ENCODE measurements at places on chromosomes 6 and 20.
A peak's percentile ranks its signal among the peaks of the same experiment; 100 is the strongest.

DNA sequence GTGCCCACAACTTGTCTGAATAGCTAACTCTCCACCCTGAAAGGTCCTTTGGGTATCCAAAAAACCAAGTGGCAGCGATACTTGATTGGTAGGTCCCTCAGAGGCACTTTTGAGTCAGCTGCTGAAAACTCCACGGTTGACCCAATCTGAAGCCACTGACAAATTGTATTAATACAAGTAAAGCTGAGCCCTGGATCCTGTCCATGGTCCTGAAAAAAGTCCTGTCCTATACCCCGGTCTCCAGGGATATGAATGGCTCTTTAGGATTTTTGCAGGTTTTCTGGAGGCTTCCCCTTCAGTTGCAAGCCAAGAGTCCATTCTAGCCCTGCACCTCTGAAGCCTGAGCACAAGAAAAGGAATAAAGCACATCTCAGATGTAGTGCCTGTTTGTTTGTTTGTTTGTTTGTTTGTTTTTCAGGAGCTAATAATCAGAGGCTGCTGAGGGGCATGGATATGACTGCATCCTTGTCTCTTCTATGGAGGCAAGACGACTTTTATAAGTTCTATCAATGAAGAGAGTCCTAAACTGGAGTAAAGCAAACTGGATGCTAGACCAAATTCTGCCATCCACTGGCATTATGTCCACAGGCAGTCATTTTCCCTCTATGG, 1.7 kb upstream of the SLC12A5 start:
- H3K4me1 ChIP-seq: no peaks in the 10 kb centered on the region
- no peak for DNase-seq
- no peak overlapping the region for H3K27ac ChIP-seq
- H3K27me3 ChIP-seq: peaks cover 3% of the 10 kb centered on the region
- H3K4me3 ChIP-seq: no peak overlapping the region
- no peaks in the 10 kb centered on the region for H3K36me3 ChIP-seq

GRCh38 chr6:158861686-158862381, 42.7 kb upstream of the EZR start:
- H3K36me3 ChIP-seq: no peaks in the 10 kb centered on the region
- no peak overlapping the region for H3K4me3 ChIP-seq
- H3K27ac ChIP-seq: no peak overlapping the region

GRCh38 chr20:44819936-44820335, 9.6 kb upstream of the RIMS4 start:
- H3K27ac ChIP-seq: no peak overlapping the region
- no peaks in the 10 kb centered on the region for H3K36me3 ChIP-seq
- no peak overlapping the region for H3K4me3 ChIP-seq
- DNase-seq: no peak
- H3K4me1 ChIP-seq: no peaks in the 10 kb centered on the region

GRCh38 chr20:34999021-34999451, 43.4 kb downstream of the MYH7B start:
- no peak for DNase-seq
- H3K4me1 ChIP-seq: no peaks in the 10 kb centered on the region
- no peak overlapping the region for H3K4me3 ChIP-seq
- H3K27me3 ChIP-seq: no peaks in the 10 kb centered on the region

DNA sequence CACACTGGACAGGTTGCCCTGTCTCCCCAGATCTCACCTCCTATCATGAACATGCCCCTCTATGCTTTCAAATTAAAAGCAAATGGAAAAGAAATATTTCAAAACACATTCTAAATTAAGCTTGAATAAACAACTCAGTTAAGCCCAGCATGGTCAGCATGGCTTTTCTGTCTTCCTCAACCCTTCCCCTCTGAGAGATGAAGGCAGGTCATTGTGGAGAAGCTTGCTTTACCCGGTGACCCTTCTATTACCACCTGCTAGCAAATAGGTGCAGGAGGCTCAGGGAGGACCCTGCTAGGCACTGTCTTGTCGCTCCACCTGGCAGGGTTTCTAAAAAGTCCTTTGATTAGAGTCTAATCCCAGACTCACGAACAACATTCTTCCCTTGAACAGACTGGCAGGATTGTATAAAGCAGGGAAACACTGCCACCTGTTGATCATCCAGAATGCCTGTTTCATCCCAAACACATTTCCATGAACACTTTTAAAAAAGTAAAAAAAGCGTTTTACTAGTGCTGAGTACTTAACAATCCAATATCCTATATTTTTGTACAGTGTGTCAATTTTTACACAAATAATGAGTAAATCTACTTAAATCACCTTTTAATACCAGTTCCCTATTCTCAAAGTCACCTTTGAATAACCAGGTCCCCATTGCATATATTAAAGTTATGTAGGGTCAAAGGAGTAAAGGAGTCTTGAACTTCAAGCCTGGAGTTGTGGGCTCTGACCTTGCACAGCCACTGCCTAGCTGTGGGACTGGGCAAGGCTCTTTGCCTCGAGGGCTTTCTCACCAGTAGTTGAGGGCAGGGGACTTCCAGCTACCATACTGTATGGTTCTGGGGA, 75.5 kb downstream of the GPR6 start:
- no peak for DNase-seq
- no peaks in the 10 kb centered on the region for H3K27me3 ChIP-seq
- H3K4me3 ChIP-seq: no peak overlapping the region
- no peaks in the 10 kb centered on the region for H3K4me1 ChIP-seq
- H3K36me3 ChIP-seq: no peaks in the 10 kb centered on the region

DNA sequence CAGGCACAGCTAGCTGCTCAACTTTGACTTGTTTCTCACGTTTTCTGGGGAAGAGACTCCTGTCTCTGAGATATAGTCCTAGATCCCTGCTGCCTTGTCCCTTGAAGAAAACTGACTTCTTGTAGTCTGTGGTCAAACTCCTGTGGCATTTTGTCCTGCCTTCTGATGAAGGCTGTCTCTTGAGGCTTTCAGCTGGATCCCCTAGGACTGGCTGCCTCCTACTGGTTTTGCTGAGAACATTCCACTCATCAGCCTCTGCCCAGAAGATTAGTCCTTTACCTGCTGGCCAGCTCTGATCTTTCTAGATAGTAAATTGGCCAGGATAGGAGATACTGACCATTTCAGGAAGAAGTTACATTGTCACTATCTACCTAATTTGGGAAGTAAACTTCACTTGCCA, 71.9 kb upstream of the CNR1 start:
- H3K27me3 ChIP-seq: no peaks in the 10 kb centered on the region
- no peaks in the 10 kb centered on the region for H3K4me1 ChIP-seq
- no peak for DNase-seq
- no peaks in the 10 kb centered on the region for H3K36me3 ChIP-seq
- no peak overlapping the region for H3K27ac ChIP-seq
- no peak overlapping the region for H3K4me3 ChIP-seq

- no peak overlapping the region for H3K4me3 ChIP-seq
- H3K4me1 ChIP-seq: no peaks in the 10 kb centered on the region
- H3K27ac ChIP-seq: no peak overlapping the region
- H3K27me3 ChIP-seq: no peaks in the 10 kb centered on the region
- no peak for DNase-seq
- H3K36me3 ChIP-seq: no peaks in the 10 kb centered on the region
Measured at GRCh38 chr6:94130478-94130877, 711.1 kb upstream of the EPHA7 start.

DNA sequence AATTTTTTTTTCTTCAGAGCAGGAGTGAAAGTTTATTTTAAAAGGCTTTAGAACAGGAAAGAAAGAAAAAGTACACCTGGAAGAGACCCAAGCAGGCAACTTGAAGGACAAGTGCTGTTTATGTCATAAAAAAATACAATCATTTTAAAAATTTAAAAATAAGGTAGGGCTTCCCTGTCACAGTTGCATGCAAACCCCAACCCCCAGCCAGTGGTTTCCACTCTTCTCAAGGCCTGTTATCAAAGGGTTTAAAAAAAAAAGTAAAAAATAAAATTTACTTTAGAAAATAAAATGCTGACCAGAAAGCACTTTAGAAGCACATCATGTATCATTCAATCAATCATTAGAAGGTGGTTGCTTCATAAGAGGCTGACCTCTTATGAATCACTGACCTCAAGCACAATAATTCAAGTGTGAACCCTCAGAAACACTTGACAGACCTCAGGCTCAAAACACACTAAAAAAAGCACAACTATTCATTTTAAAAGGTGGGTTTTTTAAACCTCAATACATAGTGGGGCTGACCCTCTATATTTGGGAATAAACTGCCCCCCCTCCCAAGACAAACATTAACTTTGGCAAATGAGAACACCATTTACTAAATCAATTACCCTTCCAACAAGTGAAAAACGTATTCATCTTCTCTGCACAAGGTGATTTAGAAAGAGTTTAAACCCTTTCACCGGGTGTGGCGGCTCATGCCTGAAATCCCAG, 15.6 kb downstream of the ILRUN start:
- no peaks in the 10 kb centered on the region for H3K36me3 ChIP-seq
- H3K4me3 ChIP-seq: no peak overlapping the region
- no peak overlapping the region for H3K27ac ChIP-seq
- no peak for DNase-seq
- H3K27me3 ChIP-seq: no peaks in the 10 kb centered on the region
- H3K4me1 ChIP-seq: peaks cover 22% of the 10 kb centered on the region

- H3K27ac ChIP-seq: peak overlapping the region; percentile 88
- H3K4me3 ChIP-seq: no peak overlapping the region
- H3K4me1 ChIP-seq: no peaks in the 10 kb centered on the region
- H3K27me3 ChIP-seq: no peaks in the 10 kb centered on the region
- no peak for DNase-seq
Measured at GRCh38 chr6:33726696-33727095, 15.2 kb upstream of the UQCC2 start.

GRCh38 chr6:89409461-89410035, 2.5 kb downstream of the RRAGD start:
- H3K36me3 ChIP-seq: no peaks in the 10 kb centered on the region
- H3K27ac ChIP-seq: peak overlapping the region; percentile 96
- H3K4me1 ChIP-seq: no peaks in the 10 kb centered on the region
- DNase-seq: no peak
- H3K4me3 ChIP-seq: no peak overlapping the region

DNA sequence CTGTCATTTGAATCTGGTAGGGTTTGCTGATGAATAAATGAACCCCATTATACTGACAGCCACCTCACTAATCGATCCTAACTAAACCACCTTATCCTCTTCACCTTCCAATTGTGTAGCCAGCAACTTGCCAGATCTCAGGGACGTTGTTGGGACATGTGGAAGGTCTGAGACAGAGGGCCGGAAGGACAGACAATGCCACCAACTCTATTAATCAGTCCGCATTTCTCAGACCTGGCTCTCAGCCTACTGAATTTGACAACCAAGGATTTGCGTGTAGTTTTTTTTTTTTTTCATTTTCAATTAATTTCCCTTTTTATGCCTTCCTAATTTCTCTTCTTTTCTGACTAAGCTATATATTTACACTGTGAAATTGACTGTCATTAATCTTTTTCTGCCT, 122.5 kb downstream of the CARMIL1 start:
- no peak for DNase-seq
- H3K4me1 ChIP-seq: no peaks in the 10 kb centered on the region
- H3K36me3 ChIP-seq: no peaks in the 10 kb centered on the region
- no peaks in the 10 kb centered on the region for H3K27me3 ChIP-seq
- H3K4me3 ChIP-seq: no peak overlapping the region

DNA sequence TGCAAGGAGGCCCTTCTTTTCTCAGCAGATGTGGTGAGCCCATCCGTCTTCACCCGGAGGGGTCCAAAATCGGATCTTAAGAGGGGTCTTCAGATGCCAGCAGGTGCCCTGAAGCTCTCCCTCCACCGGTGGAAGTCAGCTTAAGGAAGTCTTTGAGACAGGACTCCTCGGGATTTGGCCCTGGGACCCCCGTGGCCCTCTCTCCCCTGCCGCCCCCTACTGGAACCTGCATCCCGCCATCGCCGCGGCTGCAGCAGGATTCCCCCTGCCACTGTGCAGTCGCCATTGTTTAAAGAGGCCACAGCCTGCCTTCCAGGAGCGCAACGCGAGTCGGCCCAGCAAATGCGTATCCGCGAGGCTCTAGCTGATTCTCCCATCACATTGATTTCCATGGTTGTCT, 292.5 kb upstream of the ZNF337 start:
- no peak overlapping the region for H3K27ac ChIP-seq
- peaks cover 5% of the 10 kb centered on the region for H3K4me1 ChIP-seq
- H3K36me3 ChIP-seq: no peaks in the 10 kb centered on the region
- H3K4me3 ChIP-seq: no peak overlapping the region

Data from right atrium auricular region (tissue), 2 donors.